ENCODE measurements at places on chromosomes 13 and 19.

GRCh38 chr19:44367024-44367423 lies 10.5 kb upstream of the ZNF112 start:
- DNase-seq: no peak

- DNase-seq: no peak
These were observed at the start of gene S1PR4 for GRCh38 chr19:3178377-3178972. Gene S1PR4 (plus strand): TSS chr19:3178769. CDS start chr19:3178793, 24 bp downstream.

- DNase-seq: no peak
These were observed 242.7 kb downstream of the DCLK1 start for GRCh38 chr13:35888457-35888883.

- DNase-seq: peak; percentile 83
These were observed at the start of gene ZNF714 for GRCh38 chr19:21082011-21082975. Gene ZNF714 (plus strand): TSS chr19:21082203. CDS start chr19:21098269, 16,066 bp downstream.

DNA sequence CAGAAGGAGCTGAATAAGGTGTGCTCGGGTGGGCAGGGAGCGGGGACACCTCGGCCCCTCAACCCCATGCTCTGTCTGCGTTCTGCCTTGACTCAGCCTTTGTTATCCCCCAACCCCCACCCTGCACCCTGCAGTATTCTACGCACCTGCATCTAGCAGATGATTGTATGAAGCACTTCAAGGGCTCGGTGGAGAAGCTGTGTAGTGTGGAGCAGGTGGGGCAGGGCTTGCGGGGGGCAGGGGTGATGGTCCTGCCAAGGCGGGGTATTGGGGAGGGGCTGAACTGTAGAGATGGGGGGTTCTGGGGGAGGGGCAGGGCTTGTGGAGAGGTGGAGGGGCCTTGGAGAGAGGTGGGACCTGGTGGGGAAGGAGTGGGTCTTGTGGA lies 6.1 kb downstream of the STXBP2 start:
- DNase-seq: no peak

GRCh38 chr19:57566396-57567265 lies 7.0 kb upstream of the ZNF550 start:
- no peak for DNase-seq

GRCh38 chr13:34346626-34347025 lies 528.7 kb downstream of the RFC3 start:
- no peak for DNase-seq
